Dermis blood vessel endothelial cell (primary cell): ENCODE measurements at places on chromosomes 2 and 18. TPM values are rescaled to one million over a fixed set of nuclear protein-coding genes. Genes with fewer than 3 reads are reported as not detected.

The GPR55 gene
- total RNA-seq: not detected in 2 replicates

The CXCR1 gene
- total RNA-seq: not detected in 2 replicates

The IL1R2 gene
- 0.28 and 0.34 TPM in 2 replicates for total RNA-seq

The RAB31 gene
- 27.2 and 44.3 TPM in 2 replicates for total RNA-seq

The CYB5A gene
- 58.3 and 86.8 TPM in 2 replicates for total RNA-seq

The MRPL30 gene
- total RNA-seq: 34.5 and 57.7 TPM in 2 replicates

The HK2 gene
- 3.1 and 7.6 TPM in 2 replicates for total RNA-seq

The MPP4 gene
- total RNA-seq: 2.2 and 3.1 TPM in 2 replicates

The GCG gene
- not detected in 2 replicates for total RNA-seq

The CD8B gene
- not detected in 2 replicates for total RNA-seq

The WNT6 gene
- not detected in 2 replicates for total RNA-seq

The CFAP65 gene
- total RNA-seq: not detected in 2 replicates

The POTEE gene
- 0.17 and 0.47 TPM in 2 replicates for total RNA-seq

The STEAP3 gene
- 3.9 and 7.9 TPM in 2 replicates for total RNA-seq

The CHRNG gene
- not detected in 2 replicates for total RNA-seq

The IL36B gene
- total RNA-seq: not detected in 2 replicates

The SULT1C2 gene
- total RNA-seq: 0.05 TPM in 1 of 2 replicates, not detected in the other

The ATP6V1B1 gene
- total RNA-seq: not detected in 2 replicates

The ALPP gene
- total RNA-seq: not detected in 2 replicates
